ENCODE measurements at places on chromosomes 6 and 20. TPM values are rescaled to one million over a fixed set of nuclear protein-coding genes. Genes with fewer than 3 reads are reported as not detected.

DNA sequence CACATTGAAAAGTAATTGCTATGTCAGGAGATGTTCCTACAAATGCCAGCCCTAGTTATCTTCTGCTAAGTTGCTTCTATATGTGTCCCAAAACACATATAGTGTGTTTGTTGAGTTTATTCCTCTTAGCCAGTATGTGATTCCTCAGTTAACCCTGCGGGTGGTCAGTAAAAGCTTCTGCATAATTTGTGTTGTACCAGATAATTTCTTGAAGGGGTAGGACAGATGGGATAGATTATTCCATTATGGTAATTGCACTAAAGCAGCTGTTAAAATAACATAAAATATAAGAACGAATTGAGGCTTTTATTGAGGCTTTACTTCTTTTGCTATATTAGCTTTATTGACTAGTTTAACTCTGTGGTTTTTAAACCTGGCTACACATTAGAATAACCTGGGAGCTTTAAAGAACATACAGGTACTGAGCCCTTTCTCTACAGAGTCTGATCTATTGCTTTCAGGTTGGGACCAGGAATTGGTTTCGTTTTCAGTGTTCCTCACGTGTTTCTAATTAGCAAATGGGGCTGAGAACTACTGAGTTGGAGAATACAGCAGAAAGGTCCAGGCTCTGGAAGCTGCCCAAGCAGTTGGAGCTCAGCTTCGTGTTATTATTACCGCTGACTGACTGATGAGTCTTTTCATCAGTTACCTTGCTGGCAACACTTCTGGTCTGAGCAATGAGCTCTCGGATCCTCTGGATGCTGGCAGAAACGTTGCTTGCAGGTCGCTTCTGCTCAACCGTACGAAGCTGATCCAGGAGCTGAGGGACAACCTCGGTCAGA, 56.9 kb downstream of the FAM229B start:
- no peaks in the 10 kb centered on the region for H3K36me3 ChIP-seq
- H3K27me3 ChIP-seq = no peaks in the 10 kb centered on the region
- no peak overlapping the region for H3K4me3 ChIP-seq
- no peaks in the 10 kb centered on the region for H3K4me1 ChIP-seq
- H3K27ac ChIP-seq = no peak overlapping the region
- DNase-seq = no peak

DNA sequence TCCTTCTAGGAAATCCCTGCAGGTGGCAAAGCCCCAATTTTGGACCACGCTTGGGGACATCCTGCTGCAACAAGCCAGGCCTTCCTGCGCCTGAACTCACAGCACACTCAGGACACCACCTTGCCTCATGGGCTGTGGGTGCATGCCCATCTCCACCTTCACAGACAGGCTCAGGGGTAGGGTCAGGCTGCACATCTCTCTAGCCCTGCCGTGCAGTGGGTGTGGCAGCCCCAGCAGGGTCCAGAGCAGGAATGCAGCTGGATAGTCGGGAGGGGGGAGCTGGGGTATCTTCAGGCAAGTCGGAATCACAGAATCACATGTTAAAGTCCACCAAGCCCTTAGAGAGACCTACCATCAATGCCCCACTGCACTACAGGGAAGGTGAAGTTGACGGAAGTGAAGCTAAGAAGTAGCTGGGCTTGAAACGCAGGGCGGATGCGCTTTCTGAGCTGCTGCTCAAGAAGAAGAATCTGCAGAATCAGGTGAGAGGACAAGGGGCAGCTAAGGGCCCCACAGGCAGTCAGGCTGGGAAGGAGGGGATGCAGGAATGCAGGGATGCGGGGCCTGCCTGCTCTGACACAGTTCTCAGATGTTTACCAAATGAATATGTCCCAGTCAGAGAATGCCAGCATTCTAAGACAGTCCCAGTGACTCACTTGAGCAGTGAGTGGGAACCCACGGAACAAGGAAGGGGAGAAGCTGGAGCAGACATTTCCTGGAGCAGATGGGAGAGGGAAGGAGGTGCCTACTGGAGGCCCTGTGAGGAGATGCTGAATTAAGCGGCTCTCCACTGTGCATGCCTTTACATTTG, 11.3 kb downstream of the SERPINB6 start:
- no peak overlapping the region for H3K4me3 ChIP-seq
- 0 out of 2 replicates have a peak, but pooled peaks cover 2% of the 10 kb centered on the region for H3K36me3 ChIP-seq
- H3K27me3 ChIP-seq = no peaks in the 10 kb centered on the region
- H3K27ac ChIP-seq = peak overlapping the region; percentile 68
- peaks cover 47% of the 10 kb centered on the region for H3K4me1 ChIP-seq

The GJA1 gene
- total RNA-seq = 682 TPM

GRCh38 chr6:108168090-108168463, 2.3 kb downstream of the NR2E1 start:
- DNase-seq = peak; percentile 36
- peaks cover 100% of the 10 kb centered on the region for H3K27me3 ChIP-seq
- no peak overlapping the region for H3K27ac ChIP-seq
- peaks cover 63% of the 10 kb centered on the region for H3K4me1 ChIP-seq
- 0 out of 2 replicates have a peak, but pooled peaks cover 3% of the 10 kb centered on the region for H3K36me3 ChIP-seq

DNA sequence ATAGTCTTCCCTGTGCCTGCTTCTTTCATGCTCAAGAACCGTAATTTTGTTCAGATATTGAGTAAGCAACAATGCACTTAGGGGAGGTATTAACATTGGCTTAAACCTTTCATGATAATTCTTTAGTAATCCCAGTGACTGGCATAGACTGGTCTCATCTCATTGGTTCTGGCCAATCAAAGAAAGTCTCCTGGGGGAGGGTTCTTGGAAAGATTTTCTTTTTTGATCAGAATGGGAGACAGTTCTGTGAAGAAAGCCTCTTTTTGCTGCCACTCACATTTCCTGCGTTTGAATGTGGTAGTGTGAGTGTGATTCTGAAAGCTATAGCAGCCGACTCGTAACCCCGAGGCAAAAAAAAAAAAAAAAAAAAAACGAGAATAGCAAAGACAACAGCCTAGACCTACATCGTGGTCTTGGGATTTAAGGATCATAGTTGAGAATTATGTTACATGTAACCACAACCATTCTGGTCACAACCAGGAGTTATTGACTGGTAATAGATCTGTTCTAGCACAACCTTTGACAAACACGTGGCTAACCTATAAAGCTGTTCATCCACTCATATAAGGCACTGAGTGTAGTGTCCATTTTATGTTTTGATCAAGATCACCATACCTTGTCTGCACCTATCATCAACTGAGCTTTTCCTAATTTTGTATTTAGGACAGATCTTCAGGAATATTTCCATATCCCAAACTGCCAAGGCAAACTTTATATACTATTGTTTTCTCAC, 15.1 kb upstream of the TMEM217 start:
- H3K27ac ChIP-seq = peak overlapping the region; percentile 33
- H3K4me1 ChIP-seq = peaks cover 16% of the 10 kb centered on the region
- H3K27me3 ChIP-seq = no peaks in the 10 kb centered on the region
- DNase-seq = no peak
- H3K36me3 ChIP-seq = peaks cover 6% of the 10 kb centered on the region

The EGFL8 gene
- 17.4 TPM for total RNA-seq

DNA sequence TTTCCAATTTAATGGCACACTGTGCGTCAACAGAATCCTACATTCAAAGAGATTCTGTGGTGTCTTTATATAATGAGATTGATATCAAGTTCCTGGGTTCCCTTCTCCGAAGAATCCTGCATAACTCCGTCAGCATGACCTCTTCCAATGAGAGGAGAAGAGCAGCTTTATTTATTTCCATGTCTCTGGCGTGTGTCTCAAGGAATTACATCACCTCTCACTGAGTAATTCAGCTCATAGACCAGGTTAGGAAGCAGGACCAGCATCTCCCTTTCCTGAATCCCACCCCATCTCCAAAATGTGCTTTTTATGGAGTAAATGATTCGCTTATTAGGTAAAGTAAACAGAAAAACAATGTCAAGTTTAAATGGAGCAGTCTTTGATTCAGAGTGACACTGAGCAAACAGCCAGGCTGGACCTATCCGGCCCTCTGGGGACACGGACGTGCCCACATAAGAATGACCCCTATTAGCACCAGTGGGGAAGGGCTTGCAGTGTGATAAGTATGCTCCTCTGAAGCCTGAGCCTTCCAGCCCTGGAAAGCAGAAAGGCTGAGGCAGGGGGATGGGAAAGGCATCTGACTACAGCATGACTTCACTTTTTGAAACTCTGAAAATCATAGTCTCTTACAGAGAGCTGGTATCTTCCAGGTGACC, 165.2 kb downstream of the CLIC5 start:
- no peak for DNase-seq
- no peak overlapping the region for H3K4me3 ChIP-seq
- H3K27me3 ChIP-seq = peaks cover 12% of the 10 kb centered on the region
- H3K27ac ChIP-seq = peak overlapping the region; percentile 9

The SRMS gene
- 0.46 TPM for total RNA-seq

DNA sequence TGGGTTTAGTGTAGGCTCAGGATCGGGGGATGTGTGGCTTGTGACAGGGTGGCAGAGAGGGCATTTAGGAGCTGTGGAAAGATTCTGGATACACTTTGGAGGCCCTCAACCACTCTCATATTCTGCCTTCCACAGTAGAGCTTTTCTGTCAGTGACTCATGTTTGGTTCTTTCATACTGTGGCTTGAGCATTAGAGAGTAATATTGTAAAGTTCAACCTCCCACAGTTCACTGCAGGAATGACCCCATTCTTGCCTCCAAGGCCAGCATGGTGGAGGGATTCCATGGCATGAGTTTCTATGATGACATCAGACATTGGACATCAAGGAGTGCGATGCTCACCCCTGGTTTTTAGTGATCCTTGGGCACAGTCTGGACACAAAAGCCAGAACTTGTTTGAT, 50.9 kb downstream of the DTD1 start:
- H3K36me3 ChIP-seq = no peaks in the 10 kb centered on the region
- no peaks in the 10 kb centered on the region for H3K27me3 ChIP-seq
- no peak for DNase-seq
- H3K4me1 ChIP-seq = peaks cover 6% of the 10 kb centered on the region
- no peak overlapping the region for H3K27ac ChIP-seq
